Epithelial cell of prostate (primary cell): ENCODE measurements at places on chromosomes 1 and 21.
A peak's percentile ranks its signal among the peaks of the same experiment; 100 is the strongest.

GRCh38 chr1:101330427-101331130 lies 93.8 kb downstream of the S1PR1 start:
- DNase-seq = no peak

- peak; percentile 26 for DNase-seq
Measured at GRCh38 chr1:112335351-112335750, 60.7 kb upstream of the CTTNBP2NL start.

DNA sequence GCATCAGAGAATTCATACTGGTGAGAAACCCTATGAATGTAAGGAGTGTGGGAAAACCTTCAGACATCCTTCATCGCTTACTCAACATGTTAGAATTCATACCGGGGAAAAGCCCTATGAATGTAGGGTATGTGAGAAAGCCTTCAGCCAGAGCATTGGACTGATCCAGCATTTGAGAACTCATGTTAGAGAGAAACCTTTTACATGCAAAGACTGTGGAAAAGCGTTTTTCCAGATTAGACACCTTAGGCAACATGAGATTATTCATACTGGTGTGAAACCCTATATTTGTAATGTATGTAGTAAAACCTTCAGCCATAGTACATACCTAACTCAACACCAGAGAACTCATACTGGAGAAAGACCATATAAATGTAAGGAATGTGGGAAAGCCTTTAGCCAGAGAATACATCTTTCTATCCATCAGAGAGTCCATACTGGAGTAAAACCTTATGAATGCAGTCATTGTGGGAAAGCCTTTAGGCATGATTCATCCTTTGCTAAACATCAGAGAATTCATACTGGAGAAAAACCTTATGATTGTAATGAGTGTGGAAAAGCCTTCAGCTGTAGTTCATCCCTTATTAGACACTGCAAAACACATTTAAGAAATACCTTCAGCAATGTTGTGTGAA lies 12.8 kb downstream of the ZFP69B start:
- DNase-seq = no peak

DNA sequence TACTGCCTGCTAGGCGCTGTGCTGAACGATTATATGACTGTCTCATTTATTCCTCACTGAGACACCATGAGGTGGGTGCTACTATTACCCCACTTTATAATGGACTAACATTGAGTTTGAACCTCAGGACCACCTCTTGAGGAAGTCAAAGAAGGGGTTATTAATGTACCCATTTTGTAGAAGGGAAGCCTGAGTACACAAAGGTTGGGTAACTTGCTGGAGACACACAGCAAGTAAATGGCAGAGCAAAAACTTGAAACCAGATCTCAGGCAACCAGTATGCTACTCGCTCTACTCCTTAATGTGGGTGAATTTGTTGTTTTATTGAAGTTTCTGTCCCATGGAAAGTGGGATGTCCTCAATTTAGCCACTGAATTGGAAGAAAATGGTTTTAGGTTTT lies 30.1 kb downstream of the KCNA10 start:
- DNase-seq = no peak

GRCh38 chr1:180912211-180912800 lies 391 bp upstream of the KIAA1614 start:
- DNase-seq = no peak

DNA sequence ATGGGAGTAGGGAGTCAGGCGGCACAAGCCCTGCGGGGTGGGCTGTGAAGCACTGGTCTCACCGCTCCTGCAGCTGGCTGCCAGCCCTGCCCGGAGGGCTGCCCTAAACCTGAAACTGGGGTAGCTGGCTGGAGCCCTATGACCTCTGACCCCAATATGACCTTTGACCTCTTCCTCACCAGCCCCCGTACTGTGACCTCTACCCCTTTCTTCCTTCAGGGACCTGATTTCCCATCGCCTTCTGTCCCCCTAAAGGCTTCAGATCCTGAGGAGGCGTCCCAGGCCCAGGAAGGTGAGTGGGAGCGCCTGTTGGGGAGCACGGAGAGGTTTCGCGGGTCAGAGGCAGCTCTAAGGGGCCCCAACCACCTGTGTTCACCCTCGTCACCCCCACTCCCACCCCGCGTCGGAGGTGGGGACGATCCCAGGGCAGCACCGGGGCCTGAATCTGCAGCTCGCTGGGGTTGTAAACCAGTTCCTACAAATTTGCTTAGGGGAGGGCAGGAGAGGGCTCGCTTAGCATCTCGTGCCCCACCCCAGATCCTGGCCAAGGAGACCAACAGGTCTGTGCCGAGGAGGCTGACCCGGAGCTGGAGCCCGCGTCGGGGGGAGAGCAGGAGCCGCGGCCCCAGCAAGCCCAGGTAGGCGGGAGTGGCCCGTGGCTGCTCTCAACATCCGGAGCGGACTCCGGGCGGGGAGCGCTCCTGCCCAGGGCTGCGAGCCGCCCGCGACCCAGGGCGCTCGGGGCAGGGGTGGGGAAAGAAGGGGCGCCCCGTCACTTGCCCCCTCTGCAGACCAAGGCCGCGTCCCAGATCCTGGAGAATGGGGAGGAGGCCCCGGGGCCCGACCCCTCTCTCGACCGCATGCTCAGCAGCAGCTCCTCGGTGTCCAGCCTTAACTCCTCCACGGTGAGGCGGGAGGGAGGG lies 7.3 kb downstream of the SYTL1 start:
- DNase-seq = no peak

DNA sequence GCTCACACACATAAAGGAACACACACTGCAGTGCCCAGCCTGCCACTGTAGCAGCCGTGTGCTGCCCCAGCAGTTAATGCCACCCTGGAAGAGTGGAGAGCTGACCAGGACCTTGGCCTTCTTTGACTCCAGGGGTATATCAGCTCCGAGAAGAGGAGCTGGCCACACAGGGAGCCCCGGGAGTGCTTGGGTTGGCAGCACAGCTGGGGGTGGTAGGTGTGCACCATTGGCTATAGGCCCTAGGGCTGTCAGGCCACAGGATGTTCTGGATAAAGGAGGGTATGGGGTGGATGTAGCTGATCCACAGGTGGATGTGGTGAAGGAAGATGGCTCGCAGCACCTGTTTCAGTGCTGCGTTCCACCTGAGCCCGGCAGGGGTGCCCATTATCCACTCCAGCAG lies 640.5 kb downstream of the PLPP3 start:
- DNase-seq = no peak

- DNase-seq = no peak
Measured at GRCh38 chr1:15029786-15030185, 123.8 kb upstream of the TMEM51 start.

DNA sequence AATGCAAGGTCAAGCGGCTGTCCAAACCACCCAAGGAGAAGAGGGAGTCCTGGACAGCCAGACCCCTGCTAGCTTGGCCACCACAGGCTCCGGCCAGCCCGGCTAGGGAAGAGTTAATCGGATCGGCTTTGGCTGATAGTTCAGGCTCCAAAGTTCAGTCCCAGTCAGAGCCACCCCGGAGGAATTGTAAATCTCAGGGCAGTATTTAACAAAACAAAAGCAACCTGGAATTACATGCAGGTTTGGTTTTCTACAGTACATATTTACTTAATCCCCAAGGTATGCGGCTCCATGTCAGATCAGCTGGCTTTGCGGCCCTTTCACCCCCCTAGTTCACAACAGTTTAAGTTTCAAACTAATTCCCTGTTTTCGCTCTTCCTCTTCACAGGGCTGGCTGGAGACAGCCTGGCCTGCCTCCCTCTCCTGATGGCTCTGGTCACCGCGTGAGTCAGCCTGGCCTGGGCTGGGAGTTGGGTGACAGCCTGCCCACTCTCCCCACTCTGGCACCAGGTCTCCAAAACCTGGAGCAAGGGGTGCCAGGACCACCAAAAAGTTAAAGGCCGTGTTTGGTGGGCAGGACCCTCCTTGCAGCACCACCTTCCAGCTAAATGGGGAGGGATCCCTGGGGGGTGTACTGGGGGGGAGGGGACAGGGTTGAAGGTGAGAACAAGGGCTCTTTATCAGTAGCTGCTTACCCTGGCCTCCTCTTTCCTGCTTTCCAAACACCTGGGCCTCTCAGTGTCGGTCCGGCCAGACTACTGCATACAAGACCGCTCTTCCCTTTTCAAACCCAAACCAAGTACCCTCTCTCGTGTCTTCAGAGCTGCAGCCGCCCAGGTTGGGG lies 1.9 kb downstream of the DHRS3 start:
- DNase-seq = no peak

- DNase-seq = no peak
Measured at GRCh38 chr1:185860859-185861258, 126.7 kb downstream of the HMCN1 start.

DNA sequence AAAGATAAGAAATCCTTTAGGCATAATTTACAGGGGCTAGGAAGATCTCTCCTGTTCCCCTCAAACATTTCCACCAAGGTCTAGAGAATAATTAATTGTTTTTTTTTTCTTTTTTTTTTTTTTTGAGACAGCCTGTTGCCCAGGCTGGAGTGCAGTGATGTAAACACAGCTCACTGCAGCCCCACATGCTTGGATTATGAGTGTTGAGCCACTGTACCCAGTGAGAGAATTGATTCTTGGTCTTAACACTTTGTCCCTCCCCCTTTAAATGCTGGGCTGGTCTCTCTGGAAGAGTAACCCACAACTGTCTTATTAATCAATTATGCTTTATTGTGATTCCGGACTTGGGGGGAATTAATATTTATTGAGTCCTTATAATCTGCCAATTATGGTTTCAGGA lies 33.4 kb downstream of the ATF3 start:
- no peak for DNase-seq

DNA sequence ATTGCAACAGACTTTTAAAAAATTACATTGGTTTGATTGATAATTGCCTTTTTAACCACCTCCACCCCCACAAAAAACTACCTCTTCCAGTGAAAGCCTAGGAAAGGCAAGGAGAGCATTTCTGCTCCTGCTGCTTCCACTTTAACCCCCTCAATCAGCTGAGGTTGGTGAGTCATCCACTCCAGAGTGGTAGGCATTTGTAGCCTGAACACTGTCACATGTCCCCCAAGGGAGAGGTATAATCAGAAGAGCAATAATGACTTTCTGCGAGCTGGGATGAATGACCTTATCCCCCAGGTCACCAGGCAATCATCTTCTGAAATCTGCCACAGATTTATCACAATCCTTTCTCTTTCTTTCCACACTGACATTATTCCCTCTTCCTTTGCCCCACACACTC lies 126.6 kb upstream of the CAMK1G start:
- DNase-seq = no peak

- no peak for DNase-seq
Measured at GRCh38 chr1:158289811-158290210, at the start of gene CD1C. CD1C (plus strand) TSS chr1:158289923; CDS start chr1:158290065, 142 bp downstream.

- no peak for DNase-seq
Measured at GRCh38 chr1:193086342-193086741, 18.9 kb downstream of the GLRX2 start.

- no peak for DNase-seq
Measured at GRCh38 chr1:42933610-42934491, 24.8 kb downstream of the SLC2A1 start.

- no peak for DNase-seq
Measured at GRCh38 chr21:26368591-26369320, 198.2 kb upstream of the APP start.

GRCh38 chr1:203656796-203657747 lies 30.4 kb downstream of the ATP2B4 start:
- no peak for DNase-seq

- no peak for DNase-seq
Measured at GRCh38 chr1:151012684-151013471, 4.6 kb downstream of the PRUNE1 start.

DNA sequence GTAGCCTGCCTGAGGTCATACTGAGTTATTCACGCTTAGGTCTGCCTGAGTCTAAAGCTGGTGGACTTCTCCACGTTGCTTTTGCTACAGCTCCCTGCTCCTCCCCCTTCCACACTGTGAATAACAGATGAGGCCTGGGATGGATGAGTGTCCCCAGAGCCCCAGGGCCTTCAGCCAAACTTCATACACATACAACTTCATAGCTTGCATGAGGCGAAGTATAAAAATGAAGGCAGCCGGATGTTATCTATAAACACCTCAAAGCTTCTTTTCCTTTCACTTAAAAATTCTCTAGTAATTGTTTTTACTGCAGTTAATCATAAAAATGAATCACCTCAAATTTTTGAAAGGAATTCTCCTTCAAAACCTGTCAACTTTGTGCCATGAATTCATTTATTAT lies 70.2 kb downstream of the DAB1 start:
- DNase-seq = no peak

- no peak for DNase-seq
Measured at GRCh38 chr1:34621916-34622315, 132.9 kb upstream of the GJB5 start.

- DNase-seq = no peak
Measured at GRCh38 chr1:208105756-208106155, 138.4 kb downstream of the PLXNA2 start.

- no peak for DNase-seq
Measured at GRCh38 chr1:163970151-163970550, 588.8 kb upstream of the PBX1 start.

- no peak for DNase-seq
Measured at GRCh38 chr1:1079408-1080121, 5.5 kb upstream of the RNF223 start.

- DNase-seq = no peak
Measured at GRCh38 chr1:27598295-27598687, 5.7 kb downstream of the AHDC1 start.

DNA sequence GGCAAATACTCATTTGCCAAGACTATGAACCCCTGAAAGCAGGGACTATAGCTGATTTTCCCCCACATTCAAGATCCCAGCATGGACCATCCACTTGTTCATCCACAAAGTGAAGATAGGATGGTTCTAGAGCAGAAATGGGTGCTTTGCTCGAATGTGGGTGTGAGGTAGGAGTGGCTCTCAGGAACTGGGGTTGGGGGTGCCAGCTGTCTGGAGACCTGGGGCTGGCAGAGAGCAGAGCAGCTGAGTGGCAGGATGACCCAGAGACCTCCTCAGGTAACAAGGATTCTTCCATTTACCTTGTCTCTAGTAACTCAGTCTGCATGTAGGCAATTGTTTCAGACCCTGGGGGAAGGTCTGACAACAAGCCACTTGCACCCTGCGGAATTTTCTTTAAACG lies 6.0 kb downstream of the S100A9 start:
- DNase-seq = no peak

DNA sequence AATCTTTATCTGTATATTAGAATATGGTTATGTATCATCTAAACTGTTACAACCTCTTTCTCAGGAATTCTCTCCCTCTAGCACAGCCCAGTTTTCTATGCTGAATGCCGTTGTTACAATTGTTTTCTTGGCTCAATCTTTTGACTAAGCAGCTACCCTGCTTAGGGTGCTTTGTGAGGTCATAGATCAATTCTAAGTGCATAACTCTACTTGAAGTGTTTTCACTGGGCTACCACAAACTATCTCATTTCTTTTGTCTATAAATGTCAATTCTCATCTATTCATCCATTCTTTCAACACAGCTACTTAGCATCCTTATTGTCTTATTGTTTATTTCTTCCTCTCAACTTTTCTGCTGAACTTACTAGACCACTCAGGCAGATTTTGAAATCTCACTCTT lies 77.1 kb downstream of the CEP350 start:
- no peak for DNase-seq
